Progenitor cell of endocrine pancreas (in vitro differentiated cells): ENCODE measurements at places on chromosomes 11 and 22.

DNA sequence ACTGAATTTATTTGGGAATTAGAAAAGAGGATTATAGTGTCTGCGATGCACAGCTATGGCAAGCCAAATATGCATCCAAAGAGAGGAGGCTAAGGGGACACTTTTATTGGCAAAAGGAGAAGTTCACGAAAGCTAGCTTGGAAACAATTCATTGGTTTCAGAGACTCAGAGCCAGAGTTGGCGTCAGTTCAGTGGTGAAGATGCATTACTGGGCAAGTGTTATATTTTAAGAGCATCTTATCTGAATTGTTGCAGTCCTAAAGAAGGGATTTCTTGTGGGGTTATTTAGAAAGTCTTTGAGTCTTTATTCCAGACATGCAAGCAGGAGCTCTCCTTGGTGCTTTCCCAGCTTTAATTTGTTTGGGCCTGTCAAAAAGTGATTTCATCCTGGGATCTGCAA, 15.0 kb downstream of the CLDN5 start:
- no peak for DNase-seq

DNA sequence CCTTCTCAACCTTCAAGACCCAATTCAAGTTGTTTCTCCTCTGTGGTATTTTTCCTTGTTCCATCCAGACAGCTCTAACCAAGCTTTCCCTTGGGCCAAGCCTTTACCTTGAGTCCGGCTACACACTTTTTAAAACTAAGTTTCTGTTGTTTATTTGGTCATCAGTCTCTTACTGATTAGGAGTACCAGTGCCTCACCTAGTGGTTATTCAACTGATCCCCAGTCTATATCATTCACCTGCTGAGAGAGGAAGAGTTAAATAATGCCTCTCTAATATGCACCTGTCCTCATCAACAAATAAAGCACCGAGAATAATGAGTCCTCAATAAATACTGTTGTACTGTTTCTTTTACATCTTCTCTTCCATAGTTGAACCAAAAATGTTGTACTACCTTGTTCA, 160.8 kb downstream of the MSANTD4 start:
- no peak for DNase-seq

GRCh38 chr22:32737811-32738497, 63.6 kb upstream of the TIMP3 start:
- no peak for DNase-seq

GRCh38 chr11:134751766-134752165, 339.7 kb upstream of the B3GAT1 start:
- no peak for DNase-seq

- DNase-seq = no peak
Measured at GRCh38 chr11:126159719-126160344, 51.6 kb downstream of the RPUSD4 start.

GRCh38 chr11:10920875-10921274, 63.0 kb upstream of the ZBED5 start:
- DNase-seq = no peak

GRCh38 chr11:115724666-115725065, 220.5 kb upstream of the CADM1 start:
- no peak for DNase-seq

- DNase-seq = no peak
Measured at GRCh38 chr11:120959189-120959588, 64.7 kb upstream of the TBCEL start.

GRCh38 chr11:12834166-12834565, 159.9 kb downstream of the TEAD1 start:
- DNase-seq = no peak

DNA sequence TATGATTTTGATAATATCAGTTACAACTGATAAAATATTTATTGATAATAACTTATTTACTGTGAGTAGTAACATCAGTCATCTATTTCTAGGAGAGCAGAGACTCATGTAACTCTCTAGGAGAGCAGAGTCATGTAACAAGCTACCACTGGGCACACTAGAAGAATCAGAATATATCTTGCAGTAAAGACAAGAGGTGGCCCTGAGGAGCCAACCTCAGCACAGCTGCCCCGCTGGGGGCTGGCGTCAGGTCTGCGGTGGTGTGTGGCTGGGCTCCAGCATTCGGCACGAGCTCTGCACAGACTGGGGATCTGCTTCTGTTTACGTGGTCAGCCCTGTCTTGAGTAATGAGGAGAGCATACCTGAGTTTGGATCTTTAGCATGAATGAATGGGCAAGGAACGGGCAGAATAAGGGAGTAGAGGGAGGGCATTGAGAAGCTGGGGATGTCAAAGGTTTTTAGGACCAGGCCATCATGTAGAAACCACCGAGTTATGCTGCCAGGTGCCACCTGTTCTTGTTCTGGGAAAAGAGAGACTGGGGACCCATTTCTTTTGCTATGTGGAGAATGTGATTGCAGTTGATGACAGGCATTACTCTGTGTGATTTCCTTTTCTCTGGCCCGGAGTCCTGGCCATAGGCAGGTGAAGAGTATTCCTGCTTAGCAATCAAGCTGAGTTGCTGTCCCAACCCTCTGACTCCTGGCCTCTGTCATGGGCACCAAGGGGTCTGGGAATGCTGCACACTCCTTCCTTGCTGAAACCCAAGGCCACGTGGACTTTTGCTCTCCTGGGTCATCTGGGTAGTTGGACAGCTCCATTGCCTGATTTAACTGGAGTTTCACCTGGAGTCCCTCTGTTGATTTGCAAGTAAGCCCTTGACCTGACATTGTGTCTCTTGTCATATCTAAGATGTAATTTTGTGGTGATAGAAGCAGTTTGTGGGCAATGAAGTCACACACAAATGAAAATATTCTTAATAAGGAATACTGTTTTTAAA, 50.9 kb upstream of the HEPHL1 start:
- DNase-seq = no peak

- DNase-seq = peak; percentile 46
Measured at GRCh38 chr22:41919357-41920224, 4.7 kb upstream of the SHISA8 start.
